ENCODE measurements at places on chromosomes 2 and 18.
A peak's percentile ranks its signal among the peaks of the same experiment; 100 is the strongest.

GRCh38 chr18:45254709-45255082 lies 360.6 kb upstream of the SLC14A2 start:
- DNase-seq, result no peak

- DNase-seq, result peak; percentile 17
Measured at GRCh38 chr18:36582988-36583745, 245.6 kb downstream of the TPGS2 start.

DNA sequence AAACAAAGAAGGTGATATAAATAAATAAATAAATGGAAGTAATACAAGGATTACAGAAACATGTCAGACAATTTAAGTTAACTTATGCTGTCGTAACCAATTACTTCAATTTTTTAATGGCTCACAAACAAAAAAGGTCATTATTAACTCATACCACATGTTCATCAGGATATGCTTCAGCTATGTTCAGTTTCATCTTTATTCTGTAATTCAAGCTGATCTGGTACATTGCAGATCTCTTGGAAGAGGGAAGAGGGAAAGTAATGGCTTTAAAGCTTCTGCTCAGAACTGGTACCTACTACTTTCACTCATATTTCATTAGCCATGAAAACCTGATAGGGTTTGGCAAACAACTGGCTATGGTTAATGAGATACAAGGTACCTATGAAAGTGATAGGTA lies 67.6 kb upstream of the ERBB4 start:
- DNase-seq, result no peak

GRCh38 chr2:69453475-69454129 lies 16.4 kb upstream of the NFU1 start:
- peak; percentile 61 for DNase-seq

DNA sequence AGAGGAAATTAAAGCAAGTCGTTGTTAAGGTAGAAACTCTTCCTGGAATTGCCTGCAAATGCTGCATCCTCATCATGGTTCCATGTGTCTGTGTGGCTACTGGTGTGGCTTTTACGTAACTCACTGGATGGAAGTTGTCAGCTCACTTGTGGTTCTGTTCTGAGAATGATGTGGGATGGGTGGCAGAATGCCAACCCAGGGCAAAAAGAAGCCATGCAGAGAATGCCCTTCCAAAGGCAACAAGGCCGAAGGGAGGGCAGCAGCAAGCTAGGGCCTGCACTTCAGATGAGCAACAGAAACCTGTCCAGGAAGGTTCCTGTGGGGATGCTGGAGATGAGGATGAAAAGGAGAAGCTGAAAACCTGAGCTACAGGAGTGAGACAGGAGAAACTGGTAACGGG lies 10.4 kb upstream of the NAPG start:
- no peak for DNase-seq

DNA sequence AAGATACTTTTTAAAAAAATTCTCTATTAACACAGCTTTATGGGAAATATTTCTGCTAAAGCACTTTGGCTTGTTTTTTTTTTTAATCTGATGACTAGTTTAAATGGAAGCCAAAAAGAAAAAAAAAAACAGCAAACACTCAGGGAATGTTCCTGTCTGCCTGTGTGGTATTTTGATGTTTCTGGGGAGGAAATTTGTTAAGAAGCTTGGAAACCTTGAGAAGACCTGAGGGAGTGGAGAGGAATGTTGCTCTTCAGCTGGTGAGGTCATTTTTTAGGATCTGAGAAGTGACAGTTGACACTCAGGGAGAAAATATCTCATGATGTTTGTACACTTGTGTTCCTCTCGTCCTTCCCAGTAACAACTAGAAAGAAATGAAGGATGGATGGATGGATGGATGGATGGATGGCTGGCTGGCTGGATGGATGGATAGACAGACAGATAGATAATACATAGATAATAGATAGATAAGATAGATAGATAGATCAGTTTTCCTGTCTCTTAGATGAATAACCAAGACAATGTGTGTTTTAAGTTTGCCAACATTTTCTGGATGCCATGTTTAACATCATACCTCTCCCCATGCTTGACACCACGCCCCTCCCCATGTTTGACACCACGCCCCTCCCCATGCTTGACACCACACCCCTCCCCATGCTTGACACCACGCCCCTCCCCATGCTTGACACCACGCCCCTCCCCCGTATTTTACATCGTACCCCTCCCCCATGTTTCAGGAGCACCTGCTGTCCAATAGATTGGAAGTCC lies 84.8 kb downstream of the CTIF start:
- DNase-seq, result no peak

DNA sequence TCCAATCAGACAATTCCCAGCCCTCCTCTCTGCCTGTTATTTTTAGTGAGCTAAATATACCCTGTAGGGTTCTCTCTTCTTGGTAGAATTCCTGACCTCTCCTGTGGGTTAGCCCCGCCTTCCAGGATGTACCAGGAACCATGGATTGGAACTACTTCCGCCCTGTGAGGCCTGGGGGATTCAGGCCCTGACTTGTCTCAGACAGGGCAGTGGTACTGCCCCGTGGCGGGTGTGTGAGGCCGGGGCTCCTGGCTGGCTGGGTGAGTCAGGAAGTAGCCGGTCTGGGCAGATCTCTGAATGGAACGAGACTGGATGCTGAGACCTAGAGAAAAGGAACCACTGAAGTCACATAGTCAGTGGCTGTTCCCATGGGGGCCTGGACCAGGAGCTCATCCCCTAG lies 50.5 kb downstream of the DYSF start:
- DNase-seq, result no peak

DNA sequence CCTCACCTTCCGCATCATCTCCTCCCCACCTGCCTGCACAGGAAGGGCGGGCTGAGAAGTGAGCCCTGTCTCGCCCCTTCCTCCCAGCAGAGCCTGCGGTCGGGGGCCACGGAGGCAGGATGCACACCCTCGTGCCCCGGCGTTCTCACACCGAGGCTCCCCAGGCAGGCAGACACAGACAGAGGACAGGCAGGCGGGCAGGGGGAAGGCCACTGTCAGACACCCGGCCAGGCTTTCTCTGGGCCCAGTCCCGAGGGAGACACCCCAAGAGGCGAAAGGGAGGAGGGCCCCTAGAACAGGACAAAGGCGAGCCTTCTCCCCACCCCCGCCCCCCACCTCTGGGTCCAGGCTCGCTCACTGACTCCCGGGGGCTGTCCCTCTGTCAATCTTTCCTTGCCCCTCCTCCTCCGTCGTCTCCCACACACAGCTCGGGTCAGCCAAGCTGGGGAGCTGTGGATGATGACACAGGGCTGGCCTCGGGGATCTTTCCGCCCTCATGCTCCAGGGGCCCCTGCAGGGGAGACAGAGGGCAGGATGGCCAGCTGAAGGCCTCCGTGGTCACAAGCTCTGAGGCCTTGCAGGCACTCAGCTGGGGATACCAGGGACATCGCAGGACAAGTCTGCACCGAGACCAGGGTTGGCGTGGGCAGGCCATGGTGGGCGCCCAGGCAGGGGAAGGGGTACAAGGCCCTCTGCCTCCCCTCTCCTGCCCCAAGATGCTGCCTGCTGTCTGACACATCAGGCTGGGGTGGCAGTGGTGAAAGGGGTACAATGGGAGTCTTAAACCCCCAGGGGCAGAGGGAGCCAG lies 24.9 kb downstream of the BIN1 start:
- no peak for DNase-seq

DNA sequence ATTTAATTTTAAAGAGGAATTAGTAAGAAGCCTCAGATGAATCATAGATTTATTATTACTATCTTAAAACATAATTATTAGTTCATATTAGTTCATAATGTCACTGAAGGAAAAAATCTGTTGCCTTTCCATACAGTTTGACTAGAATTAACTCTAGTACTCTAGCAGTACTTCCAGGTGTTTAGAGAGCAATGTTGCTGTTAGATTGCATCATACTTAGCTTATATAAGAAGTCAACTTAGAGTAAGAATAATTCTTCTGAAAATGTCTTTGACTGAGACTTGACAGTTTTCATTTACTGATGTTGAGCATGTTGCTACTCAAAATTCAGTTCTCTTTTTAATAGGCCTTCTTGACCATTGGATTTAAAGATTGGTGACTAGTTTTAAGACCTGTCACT lies 4.7 kb downstream of the RAB3GAP1 start:
- no peak for DNase-seq

DNA sequence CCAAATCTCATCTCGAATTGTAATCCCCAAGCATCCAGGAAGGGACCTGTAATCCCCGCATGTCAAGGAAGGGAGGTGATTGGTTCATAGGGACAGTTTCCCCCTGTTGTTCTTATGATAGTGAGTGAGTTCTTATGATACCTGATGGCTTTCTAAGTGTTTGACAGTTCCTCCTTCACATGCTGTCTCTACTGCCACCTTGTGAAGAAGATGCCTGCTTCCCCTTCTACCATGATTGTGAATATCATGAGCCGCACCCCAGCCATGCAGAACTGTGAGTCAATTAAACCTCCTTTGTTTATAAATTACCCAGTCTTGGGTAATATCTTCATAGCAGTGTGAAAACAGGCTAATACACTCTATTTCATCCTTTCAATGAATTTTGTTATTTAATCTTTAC lies 446.7 kb downstream of the RNF144A start:
- DNase-seq, result no peak

- no peak for DNase-seq
Measured at GRCh38 chr18:43877616-43878321, 600.5 kb upstream of the SYT4 start.

DNA sequence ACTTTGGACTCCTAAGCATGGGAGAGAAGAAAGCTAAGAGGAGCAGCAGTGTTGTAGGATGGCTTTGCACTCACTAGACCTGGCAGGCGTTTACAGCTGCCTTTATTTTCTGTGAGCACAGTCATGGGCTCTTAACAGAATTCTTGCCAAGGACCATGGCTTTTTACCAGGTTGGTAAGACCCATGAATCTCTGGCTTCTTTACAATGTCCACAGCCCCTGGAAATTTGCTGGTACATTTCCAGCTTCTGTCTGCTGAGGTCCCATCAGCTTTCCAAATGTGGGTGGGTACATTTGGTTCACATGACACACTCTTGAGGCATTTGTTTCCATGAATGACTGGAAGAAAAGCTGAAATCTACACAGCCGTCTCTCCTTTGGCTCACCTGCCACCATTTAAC lies 162.7 kb downstream of the PPP1R1C start:
- no peak for DNase-seq

GRCh38 chr2:40282428-40282827 lies 169.5 kb downstream of the SLC8A1 start:
- DNase-seq, result peak; percentile 5

GRCh38 chr2:208320686-208321085 lies 54.6 kb downstream of the PIKFYVE start:
- peak; percentile 19 for DNase-seq

DNA sequence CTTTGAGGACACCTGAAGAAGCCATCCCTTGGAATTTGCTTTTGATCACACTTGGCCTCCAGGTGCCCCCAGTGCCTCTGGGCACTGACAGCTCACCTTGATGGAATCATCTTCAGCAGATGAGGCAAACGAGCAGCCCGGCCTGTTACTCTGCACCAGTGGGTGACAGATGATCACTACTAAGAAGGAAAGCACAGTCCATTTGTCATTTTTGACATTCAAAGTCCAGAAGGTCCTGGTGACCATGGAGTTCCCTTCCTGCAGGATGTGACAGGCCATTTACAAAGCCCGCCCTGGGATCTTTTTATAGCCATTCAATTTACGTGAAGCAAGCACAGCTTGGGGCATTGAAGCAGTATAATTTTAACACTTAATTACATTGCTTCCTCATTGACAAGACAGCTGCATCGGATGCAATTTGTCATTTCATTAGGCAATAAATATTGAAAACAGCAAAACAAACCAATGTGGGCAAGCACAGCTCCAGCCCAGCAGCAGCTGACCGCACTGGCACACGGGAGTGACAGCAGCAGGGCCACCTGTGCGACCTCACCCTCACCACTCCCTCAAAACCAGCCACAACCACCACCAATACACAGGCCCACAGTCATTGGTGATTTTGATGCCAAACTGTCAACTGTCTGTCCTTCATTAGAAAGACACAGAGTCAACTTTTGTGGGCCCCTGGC lies 76.0 kb upstream of the SLC66A3 start:
- DNase-seq, result no peak

DNA sequence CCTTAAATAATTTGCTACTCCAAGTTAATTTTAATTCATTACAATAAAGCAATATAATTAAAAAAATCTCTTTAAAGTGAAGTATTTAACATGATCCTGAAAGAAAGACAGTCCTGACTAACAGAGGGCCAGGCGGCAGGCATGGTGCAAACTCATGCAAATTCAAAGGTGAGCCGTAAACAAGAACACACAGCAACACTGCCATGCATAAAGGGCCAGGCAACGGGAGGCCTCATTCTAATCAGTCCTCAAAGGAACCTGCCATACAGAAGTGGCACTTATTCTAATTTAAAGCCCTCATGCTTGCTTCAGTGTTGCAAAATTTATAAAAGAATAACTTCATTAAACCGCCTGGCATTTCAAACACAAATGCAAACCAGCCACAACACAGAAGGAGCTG lies 277.0 kb downstream of the ZNF521 start:
- no peak for DNase-seq

GRCh38 chr2:109560265-109560664 lies 53.5 kb downstream of the SEPTIN10 start:
- no peak for DNase-seq

- no peak for DNase-seq
Measured at GRCh38 chr2:69306393-69306821, 80.6 kb downstream of the GFPT1 start.

DNA sequence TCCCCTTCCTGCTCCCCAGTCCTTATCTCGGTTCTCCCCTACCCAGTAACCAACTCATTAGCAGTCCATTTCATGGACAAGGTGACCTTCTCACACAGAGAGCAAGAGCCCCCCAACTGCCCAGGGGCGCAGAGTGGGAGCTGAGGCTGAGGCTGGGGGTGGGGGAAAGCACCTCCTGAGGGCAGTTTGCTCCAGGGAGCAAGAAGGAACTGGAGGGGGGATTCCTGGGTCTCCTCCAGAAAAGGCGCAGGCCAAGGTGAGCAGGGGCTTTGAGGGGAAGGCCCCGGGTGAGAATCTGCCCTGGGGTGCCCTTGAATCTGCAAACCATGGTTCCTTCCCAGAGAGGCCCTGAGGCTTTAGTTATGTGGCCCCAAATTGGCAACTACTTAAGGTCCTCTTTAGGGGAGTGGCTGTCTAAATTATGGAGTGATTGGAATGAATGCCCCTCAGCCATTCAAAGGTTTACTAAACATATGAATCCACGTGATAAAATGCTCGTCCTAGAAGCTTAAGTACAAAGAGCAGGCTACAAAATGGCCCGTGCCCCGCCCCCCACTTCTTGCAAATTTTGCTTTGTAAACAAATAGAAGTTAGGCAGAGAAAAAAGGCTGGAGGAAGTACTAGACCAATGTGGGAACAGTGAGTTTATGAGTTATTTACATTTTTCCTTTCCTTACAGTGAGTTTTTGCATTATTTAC lies 123.5 kb upstream of the HS6ST1 start:
- no peak for DNase-seq

Data from GM12878 (cell line).